ENCODE measurements at places on chromosomes 13 and 19.

DNA sequence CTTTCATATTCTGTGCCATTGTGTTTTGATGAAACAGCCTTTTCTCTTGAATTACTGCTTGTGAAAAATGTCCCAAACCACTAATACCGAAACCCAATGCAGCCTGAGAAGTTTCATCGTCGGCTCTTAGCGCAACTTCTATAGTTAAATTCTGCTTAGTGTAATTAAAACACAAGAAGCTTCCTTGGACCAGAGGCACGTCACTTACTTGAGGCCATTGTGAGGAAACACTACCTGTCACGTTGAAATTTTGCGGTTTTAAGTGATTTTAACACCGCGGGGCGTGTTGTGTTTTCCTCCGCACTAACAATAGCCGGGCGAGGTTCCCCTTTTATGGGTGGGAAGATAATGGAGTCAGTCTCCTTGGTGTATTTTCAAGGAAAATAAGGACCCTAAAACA lies 70.9 kb downstream of the GGACT start:
- no peak for DNase-seq

DNA sequence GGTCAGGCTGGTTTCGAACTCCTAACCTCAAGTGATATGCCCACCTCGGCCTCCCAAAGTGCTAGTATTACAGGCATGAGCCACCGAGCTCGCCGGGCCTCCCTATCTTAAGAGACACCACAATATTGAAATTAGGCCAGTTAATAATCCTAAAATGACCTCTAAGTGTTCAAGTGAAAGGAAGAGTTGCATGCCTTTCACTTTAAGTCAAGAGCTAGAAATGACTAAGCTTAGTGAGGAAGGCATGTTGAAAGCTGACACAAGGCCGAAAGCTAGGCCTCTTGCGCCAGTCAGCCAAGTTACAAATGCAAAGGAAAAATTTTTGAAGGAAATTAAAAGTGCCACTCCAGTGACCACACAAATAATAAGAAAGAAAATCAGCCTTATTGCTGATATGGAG lies 144.5 kb upstream of the FNDC3A start:
- no peak for DNase-seq

DNA sequence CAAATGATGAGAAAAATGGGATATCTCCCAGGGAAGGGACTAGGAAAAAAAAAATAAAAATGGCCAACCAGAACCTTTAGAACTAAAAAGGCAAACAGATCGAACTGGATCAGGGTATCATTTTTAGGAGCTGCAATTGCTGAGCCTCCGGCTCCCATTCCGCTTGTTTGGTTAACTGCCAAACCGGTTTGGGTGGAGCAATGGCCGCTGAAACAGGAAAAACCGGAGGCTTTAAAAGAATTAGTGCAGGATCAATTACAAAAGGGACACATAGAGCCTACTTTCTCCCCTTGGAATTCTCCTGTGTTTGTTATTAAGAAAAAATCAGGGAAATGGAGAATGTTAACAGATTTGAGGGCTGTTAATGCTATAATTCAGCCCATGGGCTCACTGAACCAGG lies 12.7 kb upstream of the ZNF443 start:
- DNase-seq = no peak

DNA sequence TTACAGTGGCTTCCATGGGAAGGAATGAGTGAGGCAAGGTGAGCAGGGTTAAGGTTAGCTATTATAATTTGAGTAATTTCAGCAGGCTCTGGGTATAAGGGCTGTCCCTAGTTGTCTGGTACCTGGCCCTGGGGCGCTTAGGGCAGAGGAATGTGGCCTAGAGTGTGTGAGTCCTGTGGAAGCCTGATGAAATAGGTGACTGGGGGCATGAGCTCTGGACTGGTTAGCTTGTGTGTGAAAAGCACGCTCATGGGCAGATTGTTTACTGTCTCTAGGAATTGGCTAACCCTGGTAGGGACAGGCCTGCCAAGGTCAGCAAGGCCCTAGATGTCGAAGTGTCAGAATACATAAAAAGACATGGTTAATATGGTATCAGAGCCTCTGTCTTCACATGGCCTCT lies 42.5 kb downstream of the SPRYD7 start:
- no peak for DNase-seq

DNA sequence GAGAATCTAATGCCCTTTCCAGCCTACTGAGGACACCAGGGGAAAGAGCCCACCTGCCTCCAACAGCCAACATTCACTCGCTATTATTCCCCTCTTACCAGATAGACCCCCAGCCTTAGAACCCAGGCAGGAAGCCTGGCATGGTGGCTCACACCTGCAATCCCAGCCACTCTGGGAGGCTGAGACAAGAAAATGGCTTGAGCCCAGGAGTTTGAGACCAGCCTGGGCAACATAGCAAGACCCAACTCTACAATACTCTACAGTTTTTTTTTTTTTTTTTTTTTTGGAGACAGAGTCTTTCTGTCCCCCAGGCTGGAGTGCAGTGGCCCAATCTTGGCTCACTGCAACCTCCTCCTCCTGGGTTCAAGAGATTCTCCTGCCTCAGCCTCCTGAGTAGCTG lies 3.5 kb upstream of the LMNB2 start:
- DNase-seq = no peak

- DNase-seq = no peak
These were observed 492 bp upstream of the PGLYRP1 start for GRCh38 chr19:46023311-46023779.

DNA sequence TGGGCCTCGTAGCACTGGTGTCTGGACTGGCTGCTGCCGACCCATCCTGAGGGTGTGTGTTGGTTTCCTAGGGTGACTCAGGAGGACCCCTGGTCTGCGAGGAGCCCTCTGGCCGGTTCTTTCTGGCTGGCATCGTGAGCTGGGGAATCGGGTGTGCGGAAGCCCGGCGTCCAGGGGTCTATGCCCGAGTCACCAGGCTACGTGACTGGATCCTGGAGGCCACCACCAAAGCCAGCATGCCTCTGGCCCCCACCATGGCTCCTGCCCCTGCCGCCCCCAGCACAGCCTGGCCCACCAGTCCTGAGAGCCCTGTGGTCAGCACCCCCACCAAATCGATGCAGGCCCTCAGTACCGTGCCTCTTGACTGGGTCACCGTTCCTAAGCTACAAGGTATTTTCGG lies 13.8 kb downstream of the TIMM13 start:
- no peak for DNase-seq

GRCh38 chr19:13797870-13798269 lies 2.6 kb downstream of the ZSWIM4 start:
- no peak for DNase-seq

DNA sequence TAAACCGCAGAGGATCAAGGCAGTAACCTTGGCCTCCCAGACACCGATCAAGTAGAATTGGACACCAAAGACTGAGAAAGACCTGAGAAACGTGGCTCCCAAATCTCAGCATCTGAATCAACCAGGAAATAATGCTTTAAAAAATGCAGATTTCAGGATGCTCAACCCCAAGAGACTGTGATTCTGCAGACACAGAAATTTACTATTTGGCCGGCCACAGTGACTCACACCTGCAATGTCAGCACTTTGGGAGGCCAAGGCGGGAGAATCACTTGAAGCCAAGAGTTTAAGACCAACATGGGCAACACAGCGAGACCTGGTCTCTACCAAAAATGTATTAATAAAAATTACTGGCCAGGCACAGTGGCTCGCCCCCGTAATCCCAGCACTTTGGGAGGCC lies 6.2 kb downstream of the ABCC4 start:
- DNase-seq = no peak

GRCh38 chr19:8835446-8835845 lies 3.3 kb downstream of the MBD3L1 start:
- no peak for DNase-seq

GRCh38 chr19:42284591-42285341 lies 15.7 kb downstream of the CIC start:
- no peak for DNase-seq

DNA sequence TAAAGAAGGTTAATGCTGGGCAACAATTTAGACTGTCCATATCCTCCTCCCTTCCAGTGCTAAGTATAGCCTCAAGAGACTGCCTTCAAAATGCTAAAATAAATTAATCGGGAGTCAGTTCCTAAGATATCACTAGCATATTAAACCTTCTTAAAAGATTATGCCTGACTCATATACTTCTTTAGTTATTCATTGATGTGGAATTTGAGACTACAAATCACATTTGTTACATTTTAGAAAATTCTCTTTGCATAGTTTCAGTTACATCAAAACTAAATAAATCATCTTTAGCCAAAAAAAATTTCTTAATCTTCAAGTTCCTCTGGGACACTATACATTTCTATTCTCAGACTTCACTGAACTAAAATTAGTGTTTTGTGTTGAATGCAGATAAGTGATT lies 769.1 kb downstream of the PCDH9 start:
- DNase-seq = no peak

- no peak for DNase-seq
These were observed 545.2 kb downstream of the IRS2 start for GRCh38 chr13:109241160-109241559.

DNA sequence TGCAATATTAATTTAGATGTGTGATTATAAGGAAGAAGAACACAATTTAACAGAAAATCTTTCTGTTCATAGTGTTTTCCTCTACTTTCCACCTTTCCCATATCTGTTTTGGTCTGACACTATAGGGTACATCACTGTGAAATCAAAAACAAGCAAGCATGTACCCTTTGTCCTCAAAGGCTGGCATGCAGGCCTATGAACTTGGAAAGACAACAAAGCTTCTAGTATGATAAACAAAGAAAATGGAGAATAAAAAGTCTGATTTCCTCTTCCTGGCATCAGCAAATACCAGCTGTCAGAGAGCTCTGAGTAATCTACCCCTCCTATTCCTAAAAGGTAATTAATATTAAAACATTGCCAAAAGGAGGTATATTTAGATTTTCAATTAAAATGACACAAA lies 5.6 kb upstream of the NEK3 start:
- no peak for DNase-seq

GRCh38 chr13:84845907-84846619 lies 953.2 kb downstream of the SLITRK6 start:
- DNase-seq = no peak

DNA sequence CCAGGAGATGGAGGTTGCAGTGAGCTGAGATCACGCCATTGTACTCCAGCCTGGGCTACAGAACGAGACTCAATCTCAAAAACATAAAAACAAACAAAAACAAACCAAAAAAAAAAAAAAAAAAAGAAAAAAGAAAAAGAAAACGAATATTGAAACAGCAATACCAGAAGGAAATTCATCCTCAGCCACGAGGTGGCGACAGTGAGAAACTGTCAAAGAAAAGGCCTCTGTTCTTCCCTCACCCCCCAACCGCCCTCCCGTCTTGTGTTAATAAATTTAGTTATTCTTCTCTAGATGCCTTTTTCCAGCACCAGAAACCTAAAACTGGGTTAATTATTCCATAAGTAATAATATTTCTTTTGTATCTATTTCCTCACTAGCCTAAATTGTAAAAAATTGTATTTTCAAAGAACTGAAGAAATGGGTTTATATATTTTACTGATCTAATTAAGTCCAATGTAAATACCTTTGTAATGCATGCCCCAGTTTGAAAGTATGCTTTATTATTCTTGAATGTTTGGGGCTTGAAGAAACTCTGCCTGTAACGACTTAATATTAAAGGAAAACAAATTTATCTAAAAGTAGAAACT lies 38.6 kb downstream of the LIG4 start:
- DNase-seq = peak; percentile 53

- no peak for DNase-seq
These were observed 83.6 kb upstream of the ARHGEF7 start for GRCh38 chr13:111031531-111031961.

DNA sequence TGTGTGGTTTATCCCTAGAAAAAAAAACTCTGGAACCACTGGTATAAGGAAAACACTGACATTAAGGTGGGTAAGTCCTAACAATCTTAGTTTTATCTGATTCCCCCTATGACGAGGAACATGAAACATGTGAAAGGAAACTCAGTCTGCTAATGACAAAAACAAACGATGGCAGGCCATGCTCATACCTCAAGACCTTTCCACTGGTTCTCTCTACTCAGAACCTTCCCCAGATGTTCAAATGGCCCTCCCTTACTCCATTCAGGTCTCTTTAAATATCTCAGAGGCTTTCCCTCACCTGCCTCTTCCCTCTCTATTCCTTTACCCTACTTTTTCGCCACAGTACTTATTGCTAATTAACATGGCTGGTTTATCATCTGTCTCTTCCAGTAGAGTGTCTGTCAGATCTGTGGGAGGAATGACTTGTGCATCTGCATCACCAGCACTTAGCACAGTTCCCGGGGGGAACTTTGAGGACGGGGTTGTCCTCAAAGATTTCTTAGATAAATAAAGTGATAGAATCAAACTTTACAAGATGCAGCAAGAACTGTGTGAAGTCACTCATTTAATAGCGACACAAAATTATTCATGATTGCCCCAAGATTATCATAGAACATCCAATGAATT lies 1.5 kb downstream of the TUBGCP3 start:
- DNase-seq = no peak

GRCh38 chr19:20244356-20244755 lies 77.3 kb downstream of the ZNF486 start:
- DNase-seq = no peak

DNA sequence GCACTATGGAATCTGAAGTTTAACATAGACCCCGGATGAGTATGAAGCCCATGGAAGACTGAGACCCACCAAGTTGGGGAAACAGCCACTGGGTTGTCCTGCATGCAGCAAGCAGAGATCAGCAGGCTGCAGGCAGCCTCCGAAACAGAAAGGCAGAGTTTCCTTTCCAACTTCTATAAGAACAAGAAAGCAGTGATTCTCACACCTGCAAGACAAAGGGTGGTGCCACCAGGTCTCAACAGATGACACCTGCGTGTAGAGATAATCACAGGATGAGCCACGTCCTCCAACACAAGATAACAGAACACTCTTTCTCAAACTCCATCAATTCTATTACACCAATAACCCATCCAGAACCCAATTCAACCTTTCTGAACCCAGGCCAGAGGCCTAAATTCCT lies 457.9 kb downstream of the FOXO1 start:
- no peak for DNase-seq

- DNase-seq = no peak
These were observed 219.7 kb upstream of the SPRY2 start for GRCh38 chr13:80560609-80561008.

DNA sequence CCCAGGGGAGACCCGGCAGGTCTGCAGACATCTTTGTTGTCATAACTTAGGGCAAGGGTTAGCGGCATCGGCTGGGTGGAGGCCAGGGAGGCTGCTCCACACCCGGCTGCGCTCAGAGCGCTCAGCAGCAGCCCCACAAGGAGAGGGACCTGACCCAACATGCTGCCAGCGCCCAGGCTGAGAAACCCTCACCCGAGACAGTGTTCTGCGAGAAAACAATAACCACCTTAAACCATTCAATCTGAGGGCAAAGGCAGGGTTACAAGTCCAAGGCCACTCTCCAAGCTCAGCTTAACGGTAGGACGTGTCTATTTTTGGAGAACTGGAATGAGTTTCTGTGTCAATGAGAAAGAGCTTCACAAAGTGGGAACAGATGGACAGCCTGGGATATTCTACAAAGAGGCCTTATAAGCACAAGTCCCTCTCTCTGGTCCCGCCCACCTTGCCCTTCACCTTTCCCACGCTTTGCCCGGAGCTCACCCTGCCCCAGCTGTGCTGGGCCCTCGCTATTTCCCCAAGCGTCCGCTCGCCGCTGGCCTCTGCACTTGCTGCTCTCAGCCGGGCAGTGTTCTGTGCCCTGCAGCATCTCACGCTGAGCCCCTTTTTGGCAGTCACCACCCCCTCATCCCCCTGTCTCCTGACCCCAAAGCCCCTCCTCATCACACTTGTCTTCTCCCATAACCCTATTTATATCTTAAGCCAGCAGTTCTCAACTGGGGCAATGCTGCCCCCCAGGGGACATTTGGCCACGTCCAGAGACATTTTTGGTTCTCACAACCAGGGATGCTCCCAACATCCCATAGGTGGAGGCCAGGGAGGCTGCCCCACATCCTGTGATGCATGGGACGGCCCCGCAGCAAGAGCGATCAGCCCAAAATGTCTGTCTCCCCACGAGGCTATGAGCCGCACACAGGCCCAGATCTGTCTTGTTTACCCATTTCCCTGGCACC lies 17.6 kb downstream of the PPP1R12C start:
- DNase-seq = no peak

Measured in T-cell (primary cell).